ENCODE measurements at places on chromosomes 6 and 20.
A peak's percentile ranks its signal among the peaks of the same experiment; 100 is the strongest.

DNA sequence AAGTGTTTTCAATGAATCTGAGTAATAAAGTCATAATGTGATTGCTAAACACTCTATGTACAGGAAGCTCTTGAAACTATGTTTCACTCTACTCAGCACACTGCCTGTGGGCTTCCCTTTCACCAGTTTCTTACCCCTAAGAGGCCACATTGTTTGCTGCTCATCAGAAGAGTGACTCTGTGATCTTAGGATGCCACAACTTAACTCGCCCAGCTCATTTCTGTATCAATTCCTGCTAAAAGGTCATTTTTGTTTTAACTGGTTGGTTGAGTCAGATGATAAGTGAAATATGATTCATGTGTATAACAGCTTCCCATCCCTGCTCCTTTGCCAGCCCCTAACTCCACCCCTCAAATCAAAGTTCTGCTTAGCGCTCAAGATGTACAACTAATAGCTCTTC lies 9.8 kb upstream of the NDUFAF4 start:
- no peak for DNase-seq

DNA sequence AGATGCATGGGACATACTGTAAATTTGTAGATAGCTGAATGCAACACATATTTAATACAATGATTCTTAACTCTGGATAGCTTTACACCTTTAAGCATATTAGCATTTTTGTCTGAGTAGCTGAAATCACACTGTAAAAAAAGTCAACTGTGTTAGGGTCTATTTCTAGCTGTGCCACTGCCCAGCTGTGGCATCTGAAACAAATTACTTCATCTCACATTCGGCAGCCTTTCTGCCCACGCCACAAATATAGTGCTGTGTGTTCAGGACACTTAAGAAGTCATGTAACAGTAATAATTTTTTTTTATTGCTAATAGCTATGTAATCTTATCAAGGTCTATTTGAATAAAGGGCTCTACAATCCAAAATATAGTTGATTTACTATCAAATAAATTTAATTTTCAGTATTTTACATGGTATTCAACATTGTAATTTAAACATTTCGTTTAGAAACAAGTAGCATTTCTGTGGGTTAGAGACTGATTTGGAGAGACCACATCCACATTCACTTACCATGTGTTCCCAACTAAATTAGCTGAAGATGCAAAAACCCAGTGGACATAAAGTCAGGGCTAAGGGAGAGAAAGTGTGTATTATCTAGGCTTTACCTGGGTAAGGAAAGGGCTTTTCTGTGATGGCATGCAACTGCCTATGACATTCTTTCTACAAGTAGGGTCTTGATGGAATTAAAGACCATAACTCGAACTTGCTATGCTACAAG lies 276.7 kb downstream of the PLCB1 start:
- no peak for DNase-seq

DNA sequence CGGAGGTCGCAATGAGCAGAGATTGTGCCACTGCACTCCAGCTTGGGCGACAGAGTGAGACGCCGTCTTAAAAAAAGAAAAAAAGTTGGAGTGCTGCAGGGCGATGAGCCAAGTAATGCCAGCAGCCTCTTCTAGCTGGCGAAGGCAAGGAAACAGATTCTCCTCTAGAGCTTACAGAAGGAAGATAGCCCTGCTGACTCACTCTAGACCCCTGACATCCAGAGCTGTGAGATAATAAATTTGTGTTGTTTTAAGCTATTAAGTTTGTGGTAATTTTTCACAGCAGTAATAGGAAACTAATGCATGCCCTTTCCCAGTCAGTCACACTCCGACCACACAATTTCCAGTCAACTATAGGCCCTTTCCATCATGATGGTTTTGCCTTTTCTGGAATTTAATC lies 16.4 kb downstream of the PRSS16 start:
- DNase-seq, result no peak

DNA sequence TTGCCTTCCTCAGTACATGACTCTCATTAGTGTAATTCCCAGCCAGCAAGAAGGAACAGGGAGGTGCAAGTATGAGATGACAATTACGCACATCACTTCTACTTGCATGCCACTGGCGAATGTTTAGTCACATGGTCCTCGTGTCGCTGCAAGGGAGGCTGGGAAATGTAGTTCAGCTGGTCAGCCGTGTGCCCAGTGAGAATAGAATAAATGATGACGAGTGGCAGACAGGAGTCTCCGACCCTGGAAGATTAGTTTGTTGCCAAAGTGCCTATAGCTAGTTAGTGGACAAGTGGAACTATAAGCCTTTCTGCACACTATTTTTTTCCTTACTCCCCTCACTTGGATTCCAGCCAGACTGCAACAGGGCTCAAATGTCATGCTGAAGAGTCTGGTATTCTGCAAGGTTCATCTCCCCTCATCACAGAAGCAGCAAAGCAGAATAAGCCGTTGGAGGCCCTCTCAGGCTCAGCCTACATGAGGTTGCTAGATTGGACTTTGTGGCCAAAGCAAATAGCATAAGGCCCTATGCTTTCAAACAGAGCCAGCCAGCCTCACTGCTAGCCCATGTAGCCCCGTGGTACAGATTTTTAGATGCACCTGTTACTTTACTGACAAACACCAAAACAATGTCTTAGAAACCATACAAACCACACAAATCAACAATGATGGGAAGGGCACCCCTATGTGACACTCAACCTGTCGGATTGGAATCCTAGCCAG lies 9.7 kb downstream of the LINC00237 start:
- DNase-seq, result peak; percentile 74

DNA sequence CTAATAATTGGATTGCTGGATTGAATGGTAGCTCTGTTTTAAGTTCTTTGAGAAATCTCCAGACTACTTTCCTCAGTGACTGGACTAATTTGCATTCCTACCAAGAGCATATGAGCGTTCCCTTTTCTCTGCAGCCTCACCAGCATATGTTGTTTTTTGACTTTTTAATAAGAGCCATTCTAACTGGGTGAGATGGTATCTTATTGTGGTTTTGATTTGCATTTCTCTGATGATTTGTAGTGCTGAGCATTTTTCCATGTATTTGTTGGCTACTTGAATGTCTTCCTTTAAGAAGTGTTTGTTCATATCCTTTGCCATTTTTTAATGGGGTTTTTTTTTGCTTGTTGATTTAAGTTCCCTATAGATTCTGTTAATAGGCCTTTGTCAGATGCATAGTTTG lies 94.7 kb upstream of the AHI1 start:
- DNase-seq, result no peak

- no peak for DNase-seq
Measured at GRCh38 chr6:138157986-138158638, 3.6 kb upstream of the ARFGEF3 start.

GRCh38 chr20:20391766-20392165 lies 23.9 kb downstream of the INSM1 start:
- no peak for DNase-seq

- no peak for DNase-seq
Measured at GRCh38 chr6:165745492-165745891, 82.5 kb upstream of the PDE10A start.

- no peak for DNase-seq
Measured at GRCh38 chr6:107488875-107489635, 862 bp upstream of the SOBP start.

- DNase-seq, result no peak
Measured at GRCh38 chr6:37288247-37288646, 30.3 kb upstream of the TMEM217 start.

- no peak for DNase-seq
Measured at GRCh38 chr20:32920530-32921298, 62.0 kb downstream of the EFCAB8 start.
